ENCODE measurements at places on chromosomes 1 and 21.

DNA sequence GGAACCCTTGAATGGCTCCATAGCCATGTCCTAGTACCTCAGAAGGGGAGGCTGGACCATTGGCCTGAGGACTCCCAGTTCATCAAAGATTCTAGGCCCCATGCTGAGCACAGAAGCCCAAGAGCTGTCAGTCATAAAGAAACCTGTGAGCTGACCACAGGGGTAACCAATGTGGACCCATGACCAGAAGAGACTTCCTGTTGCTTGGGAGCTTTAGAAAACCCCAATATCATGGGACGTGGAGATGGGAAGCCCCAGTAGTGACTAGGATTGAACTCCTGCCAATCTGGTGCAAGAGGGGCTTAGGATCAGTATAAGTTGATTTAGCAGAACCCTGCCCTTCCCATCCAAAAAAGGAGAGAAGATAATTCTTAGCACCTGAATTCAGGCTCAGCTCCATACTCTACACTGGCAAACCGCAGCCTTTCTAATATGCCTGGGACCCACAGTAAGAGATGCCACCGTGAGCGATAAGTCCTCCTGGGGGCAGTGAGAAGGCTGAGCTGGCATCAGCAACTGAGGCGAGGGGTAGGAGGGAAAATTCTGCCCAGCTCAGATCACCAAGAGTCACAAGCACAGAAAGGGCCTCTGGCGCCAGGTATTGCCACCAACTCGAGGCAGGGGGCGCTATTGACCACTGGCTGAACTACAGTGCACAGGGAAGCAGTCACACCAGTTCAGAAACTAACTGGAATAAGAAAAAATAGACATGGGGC lies 108.9 kb downstream of the CAPN8 start:
- DNase-seq, result peak; percentile 18

GRCh38 chr1:226061841-226062557 lies 517 bp upstream of the H3-3A start:
- peak; percentile 38 for DNase-seq

DNA sequence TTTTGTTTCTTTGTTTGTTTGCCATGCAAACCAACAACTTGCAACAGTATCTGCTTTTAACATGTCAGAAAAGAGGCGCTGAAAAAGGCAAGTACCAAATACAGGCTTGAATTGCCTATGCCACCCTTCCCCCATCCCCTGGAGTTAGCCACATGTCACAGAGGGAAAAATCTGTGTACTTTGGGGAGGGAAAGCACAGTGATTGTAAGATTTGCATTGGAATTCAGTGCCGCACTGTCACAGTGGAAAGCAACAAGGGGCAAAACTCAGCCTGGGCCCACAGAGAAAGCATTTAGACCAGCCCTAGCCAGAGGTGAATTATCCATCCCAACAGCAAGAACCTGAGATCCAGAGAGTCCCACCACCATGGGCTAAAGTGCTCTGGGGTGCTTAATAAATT lies 52.4 kb upstream of the ACADM start:
- DNase-seq, result no peak

DNA sequence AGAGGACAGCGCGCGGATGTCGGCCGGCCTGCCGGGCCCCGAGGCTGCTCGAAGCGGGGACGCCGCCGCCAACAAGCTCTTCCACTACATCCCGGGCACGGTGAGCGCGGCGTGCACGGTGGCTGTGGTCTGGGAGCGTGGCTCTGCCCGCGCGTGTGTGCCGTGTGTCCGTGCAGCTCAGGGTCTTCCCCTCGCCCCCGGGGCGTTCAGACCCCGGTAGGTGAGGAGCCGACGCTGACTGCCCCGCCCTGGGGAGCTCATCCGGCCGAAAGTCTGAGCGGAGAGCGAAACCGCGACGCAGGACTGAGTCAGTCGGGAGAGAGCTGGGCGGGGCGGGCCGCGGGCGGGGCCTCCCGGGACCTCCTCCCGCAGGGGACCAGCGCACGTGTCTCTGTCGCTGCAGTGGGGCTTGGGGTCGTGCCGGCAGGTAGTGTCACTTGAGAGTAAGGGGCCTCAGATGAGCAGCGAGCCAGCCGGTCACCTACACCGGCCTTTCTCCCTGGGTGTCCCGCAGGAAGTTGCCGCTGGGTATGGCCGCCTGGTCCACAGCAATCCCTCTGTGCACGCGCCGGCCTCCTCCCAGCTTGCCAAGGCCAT lies 520 bp downstream of the PLEKHN1 start:
- peak; percentile 73 for DNase-seq

DNA sequence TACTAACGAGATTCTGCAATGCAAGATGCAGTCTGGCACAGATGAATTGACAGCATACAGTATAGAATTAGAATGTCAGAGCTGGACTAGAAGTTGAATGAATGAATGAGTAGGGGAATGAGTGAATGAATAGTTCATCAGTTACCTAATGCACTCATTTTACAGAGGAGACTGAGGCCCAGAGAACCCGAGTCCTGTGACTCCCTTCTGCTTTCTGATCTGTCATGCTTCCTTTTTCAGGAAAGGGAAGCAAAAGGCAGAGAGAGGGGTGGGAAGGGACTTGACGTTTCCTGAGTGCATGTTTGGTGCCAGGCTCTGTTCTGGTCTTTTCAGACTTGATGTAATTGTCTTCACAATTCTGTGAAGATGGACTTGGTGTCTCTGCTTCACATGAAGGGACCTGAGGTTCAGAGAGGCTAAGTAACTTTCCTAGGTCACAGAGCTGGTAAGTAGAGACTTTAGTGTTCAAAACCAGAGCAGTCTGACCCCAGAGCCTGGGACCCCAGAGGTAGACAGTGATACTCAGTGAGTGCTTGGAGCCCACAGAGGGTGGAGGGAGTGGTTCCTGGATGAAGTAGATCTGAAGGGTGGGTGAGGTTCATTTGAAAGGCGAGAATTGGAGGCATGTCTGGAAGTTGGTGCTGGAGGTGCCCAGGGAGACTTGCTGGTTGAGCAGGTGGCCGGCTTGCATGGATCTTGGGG lies 8.0 kb upstream of the MEX3A start:
- DNase-seq, result peak; percentile 5

DNA sequence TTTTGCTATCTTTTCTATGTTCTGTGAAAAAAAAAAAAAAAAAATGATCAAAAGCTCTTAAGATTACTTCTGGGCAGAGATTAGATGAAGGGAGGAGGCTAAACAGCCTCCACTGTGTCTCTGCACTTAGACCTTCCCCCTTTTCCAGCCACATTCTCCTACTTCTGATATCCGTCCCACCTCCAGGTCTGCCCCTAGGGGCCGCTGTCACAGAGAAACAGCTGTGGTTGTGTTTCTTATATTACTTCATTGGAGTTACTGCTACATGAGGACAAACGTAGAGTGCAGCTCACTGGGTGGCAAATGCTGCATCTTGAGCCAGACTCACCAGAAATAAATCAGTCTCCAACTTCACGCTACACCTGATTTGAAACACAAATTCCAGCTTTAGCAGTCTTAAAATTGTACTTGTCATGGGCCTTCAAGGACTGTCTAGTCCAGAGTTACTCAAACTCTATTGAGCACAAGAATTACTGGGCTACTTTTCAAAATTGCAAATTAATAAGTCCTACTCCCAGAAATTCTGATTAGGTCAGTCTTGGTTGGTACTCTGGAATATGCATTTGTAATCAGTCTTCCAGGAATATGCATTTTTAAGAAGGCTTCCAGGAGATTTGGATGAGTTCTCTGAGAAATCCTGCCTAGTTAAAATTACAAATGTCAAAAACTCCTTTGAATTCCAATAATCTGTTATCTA lies 125.2 kb upstream of the PTBP2 start:
- no peak for DNase-seq

DNA sequence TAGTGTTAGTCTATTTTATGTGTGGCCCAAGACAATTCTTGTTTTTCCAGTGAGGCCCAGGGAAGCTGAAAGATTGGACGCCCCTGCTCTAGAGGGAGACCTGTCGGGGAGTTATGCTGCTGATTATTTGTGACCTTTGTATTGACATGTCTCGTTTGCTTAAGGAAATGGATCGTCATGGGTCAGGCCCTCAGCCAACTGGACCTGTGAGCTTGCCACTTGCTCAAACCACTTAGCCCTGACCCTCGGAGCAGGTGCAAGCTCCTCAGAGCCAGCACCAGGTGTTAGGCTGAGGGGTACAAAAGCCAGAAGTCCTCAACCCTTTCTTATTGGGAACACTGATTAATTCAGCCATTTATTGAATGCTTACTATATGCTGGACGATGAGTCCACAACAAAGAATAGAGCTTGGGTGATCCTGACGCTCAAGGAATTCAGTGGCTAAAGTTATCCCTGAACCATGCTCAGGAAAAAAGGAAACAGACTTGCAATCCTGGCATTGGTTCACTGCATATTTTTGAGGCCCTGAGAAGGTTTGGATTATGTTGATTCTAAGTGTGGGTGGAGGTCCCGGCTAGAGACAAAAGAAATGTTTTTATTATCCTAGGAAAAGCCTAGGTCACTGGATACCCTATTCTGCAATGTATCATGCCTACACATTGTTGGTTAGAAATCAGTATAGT lies 19.0 kb downstream of the TGFB2 start:
- no peak for DNase-seq

DNA sequence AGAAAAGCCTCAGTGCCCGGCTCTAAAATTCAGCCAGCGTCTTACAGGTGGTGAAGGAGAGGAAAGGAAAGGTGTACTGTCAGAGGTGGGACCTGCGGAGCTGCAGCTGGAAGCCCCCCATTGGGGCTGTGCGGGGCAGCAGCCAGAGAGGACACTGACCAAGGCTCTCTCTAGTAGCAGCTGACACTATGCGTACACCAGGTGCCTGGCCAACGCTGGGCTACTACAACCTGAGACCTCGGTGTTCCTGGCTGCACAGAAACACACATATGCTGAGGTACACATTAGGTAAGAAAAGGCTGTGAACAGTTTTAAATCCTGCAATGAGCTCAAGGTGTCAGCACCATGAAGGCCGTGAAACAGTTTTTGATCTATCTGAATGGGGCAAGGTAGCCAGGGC lies 55.5 kb upstream of the EDN2 start:
- DNase-seq, result no peak

GRCh38 chr21:16085421-16085820 lies 355.6 kb downstream of the USP25 start:
- DNase-seq, result no peak

- no peak for DNase-seq
These were observed 322.6 kb downstream of the HHIPL2 start for GRCh38 chr1:222225316-222225691.

DNA sequence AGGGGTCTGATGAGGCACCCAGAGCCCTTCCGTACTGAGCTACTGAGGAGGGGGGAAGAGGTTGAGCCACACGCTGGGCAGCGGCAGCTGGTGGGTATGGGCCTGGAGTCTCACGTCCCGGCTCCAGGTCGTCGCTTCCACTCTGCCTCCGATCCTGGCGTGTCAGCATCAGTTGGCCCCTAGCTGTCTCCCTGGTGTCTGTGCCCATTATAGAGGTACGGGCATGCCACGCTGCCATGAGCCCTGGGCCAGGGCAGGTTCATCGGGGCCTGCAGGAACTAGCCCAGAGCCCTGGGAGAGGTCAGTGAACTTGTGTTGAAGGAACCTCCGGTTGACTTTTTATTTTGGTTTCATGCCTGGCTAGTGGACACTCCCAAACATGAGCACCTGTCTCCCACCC lies 18.2 kb downstream of the COQ8A start:
- DNase-seq, result no peak

- no peak for DNase-seq
These were observed 152.2 kb downstream of the HIVEP3 start for GRCh38 chr1:41766546-41766945.

DNA sequence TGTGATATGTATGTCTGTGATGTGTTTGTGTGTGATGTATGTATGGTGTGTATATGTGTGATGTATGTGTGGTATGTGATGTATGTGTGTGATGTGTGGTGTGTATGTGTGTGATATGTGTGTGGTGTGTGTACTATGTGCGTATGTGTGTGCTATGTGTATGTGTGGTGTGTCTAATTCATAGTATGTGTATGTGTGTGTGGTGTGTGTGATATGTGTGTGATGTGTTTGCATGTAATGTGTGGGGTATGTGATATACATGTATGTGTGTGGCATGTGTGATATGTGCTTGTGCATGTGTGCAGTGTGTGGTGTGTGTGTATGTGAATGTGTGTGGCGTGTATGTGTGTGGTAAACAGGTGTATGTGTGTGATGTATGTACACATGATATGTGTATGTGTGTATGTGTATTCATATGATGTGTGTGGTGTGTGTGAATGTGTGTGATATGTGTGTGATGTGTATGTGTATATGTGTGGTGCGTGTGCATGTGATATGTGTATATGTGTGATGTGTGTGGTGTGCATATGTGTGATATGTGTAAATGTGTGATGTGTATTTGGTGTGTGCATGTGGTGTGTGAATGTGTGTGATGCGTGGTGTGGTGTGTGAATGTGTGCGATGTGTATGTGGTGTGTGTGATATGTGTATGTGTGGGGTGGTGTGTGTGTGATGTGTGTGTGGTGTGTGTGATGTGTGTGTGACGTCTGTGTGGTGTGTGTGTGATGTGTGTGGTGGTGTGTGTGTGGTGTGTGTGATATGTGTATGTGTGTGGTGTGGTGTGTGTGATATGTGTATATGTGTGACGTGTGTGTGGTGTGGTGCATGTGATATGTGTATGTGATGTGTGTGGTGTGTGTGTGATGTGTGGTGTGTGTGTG lies 8.0 kb upstream of the PCBP3 start:
- no peak for DNase-seq

DNA sequence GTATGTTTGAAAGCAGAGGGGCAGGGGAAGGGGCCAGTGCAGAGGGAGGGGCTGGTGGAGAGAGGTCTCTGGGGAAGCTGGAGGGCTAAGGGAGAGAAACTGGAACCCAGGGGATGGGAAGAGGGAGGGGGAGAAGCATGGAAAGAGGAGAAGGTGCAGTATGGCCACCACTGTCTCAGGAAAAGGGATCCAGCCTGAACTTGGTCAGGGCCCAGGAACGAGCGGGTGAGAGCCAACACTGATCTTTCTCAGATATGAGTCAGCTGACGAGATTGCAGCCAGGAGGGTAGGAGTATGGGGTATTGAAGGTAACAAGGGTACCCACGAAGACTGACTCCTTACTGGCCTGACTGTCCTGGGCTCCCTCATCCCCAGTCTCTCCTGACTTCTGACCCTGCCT lies 18.0 kb downstream of the TIE1 start:
- no peak for DNase-seq

- no peak for DNase-seq
These were observed 28.4 kb downstream of the TRIM45 start for GRCh38 chr1:117093091-117093534.

GRCh38 chr21:45168522-45168921 lies 94.1 kb downstream of the ADARB1 start:
- DNase-seq, result no peak

GRCh38 chr1:109687641-109688499 lies at the start of gene GSTM1:
TSS of gene GSTM1 (plus strand) at chr1:109687817. CDS start at chr1:109687874, 57 bp downstream.
- no peak for DNase-seq

- DNase-seq, result no peak
These were observed 1.0 kb upstream of the CRYBG2 start for GRCh38 chr1:26354972-26355371.

DNA sequence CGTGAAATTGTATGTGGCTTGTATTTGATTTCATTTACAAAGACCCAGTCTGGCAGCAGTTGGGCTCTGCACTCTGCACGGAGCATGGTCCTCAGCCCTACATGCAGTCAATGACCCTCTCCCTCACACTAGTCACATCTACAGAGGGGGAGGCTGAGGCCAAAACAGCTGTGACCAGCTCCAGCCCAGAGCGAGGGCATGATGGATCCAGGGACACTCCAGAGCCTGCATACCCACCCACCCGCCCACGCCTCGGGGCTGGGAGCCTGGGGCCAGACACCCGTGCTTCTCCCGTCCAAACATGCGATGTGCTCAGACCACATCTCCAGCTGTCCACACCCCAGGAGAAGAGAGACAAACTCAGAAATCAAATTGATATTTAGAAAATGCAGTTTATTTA lies 14.0 kb upstream of the PRDM16 start:
- no peak for DNase-seq
